ENCODE measurements at places on chromosomes 7 and 10. TPM values are rescaled to one million over a fixed set of nuclear protein-coding genes. Genes with fewer than 3 reads are reported as not detected.

ST8SIA6 gene
- total RNA-seq, result 4.7 TPM

ANXA8L1 gene
- not detected for total RNA-seq

C10orf62 gene
- total RNA-seq, result not detected

MBL2 gene
- total RNA-seq, result not detected

CPA4 gene
- total RNA-seq, result not detected

NEUROG3 gene
- total RNA-seq, result not detected

KCNIP2 gene
- 7.9 TPM for total RNA-seq

NEBL gene
- total RNA-seq, result 43.0 TPM

PLAC9 gene
- total RNA-seq, result 1.7 TPM

SLC29A3 gene
- 1.2 TPM for total RNA-seq

EBF3 gene
- total RNA-seq, result 0.74 TPM

ITGA8 gene
- total RNA-seq, result 3.2 TPM

CRYGN gene
- total RNA-seq, result 0.25 TPM

CALHM3 gene
- not detected for total RNA-seq

HMX3 gene
- not detected for total RNA-seq

TACR2 gene
- 0.49 TPM for total RNA-seq

HPSE2 gene
- 0.25 TPM for total RNA-seq

PON1 gene
- total RNA-seq, result not detected

SLC18A3 gene
- not detected for total RNA-seq

CLCN1 gene
- not detected for total RNA-seq

C10orf143 gene
- 0.25 TPM for total RNA-seq

ZNF33B gene
- total RNA-seq, result 33.4 TPM

TMEM213 gene
- not detected for total RNA-seq

ZNF853 gene
- total RNA-seq, result 19.2 TPM

CCL24 gene
- not detected for total RNA-seq

INTS15 gene
- total RNA-seq, result 16.0 TPM

GSAP gene
- total RNA-seq, result 6.4 TPM

All from temporal lobe (tissue), 4 donors.